ENCODE measurements at places on chromosomes 2 and 18. TPM values are rescaled to one million over a fixed set of nuclear protein-coding genes. Genes with fewer than 3 reads are reported as not detected.

- H3K27me3 ChIP-seq = no peaks in the 10 kb centered on the region
- H3K36me3 ChIP-seq = no peaks in the 10 kb centered on the region
- no peak for DNase-seq
- no peak overlapping the region for H3K27ac ChIP-seq
- no peak overlapping the region for H3K4me3 ChIP-seq
These were observed 98.2 kb downstream of the SOCS6 start for GRCh38 chr18:70387027-70387426.

GRCh38 chr2:237591141-237591881, 777 bp upstream of the RAB17 start:
- no peak overlapping the region for H3K4me3 ChIP-seq
- H3K27me3 ChIP-seq = no peaks in the 10 kb centered on the region
- no peaks in the 10 kb centered on the region for H3K36me3 ChIP-seq
- DNase-seq = peak; percentile 76
- peak overlapping the region; percentile 89 for H3K27ac ChIP-seq
- H3K4me1 ChIP-seq = peaks cover 29% of the 10 kb centered on the region

GRCh38 chr2:39494784-39495251, 57.7 kb upstream of the MAP4K3 start:
- H3K4me3 ChIP-seq = no peak overlapping the region
- peaks cover 9% of the 10 kb centered on the region for H3K4me1 ChIP-seq
- H3K36me3 ChIP-seq = no peaks in the 10 kb centered on the region
- H3K27ac ChIP-seq = no peak overlapping the region
- no peak for DNase-seq

DNA sequence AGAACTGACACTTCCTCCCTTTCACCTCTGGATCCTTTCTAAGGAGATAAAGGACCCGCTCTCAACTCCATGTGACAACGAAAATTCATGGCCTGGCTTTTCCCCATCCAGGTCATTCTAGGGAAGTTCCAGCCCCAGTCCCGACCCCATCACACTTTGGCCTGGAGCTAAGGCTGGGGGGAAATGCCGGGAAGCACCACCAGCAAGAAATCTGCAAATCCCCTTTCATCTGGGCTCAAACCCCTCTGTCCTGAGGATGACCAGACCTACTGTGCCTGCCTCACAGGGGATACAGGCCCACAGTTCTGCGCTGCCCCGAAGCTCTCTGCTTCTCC, 1.3 kb downstream of the SIX2 start:
- DNase-seq = no peak
- no peaks in the 10 kb centered on the region for H3K36me3 ChIP-seq
- H3K27ac ChIP-seq = no peak overlapping the region
- H3K4me3 ChIP-seq = peak overlapping the region; percentile 50
- peaks cover 76% of the 10 kb centered on the region for H3K27me3 ChIP-seq
- H3K4me1 ChIP-seq = peaks cover 42% of the 10 kb centered on the region

DNA sequence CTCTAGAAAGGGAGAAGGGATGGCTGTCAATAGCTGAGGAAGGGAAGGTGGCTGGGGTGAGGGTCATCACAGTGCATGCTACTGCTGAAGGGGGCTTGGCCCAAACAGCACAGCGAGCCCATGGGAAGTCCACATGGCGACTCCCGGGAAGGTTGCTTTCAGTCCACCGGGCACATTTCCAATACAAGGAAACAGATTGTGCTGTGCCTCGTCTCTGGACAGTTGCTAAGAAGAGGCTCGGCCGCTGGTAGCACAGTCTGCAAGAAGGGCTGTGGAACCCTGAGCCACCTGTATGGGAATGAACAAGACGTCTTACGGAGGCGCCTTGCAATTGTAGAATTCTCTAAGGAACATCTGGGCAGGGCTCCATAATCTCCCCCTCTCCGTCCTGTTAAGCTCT, 123.1 kb downstream of the CELF4 start:
- DNase-seq = no peak
- H3K36me3 ChIP-seq = no peaks in the 10 kb centered on the region
- no peaks in the 10 kb centered on the region for H3K4me1 ChIP-seq
- H3K27me3 ChIP-seq = no peaks in the 10 kb centered on the region
- no peak overlapping the region for H3K27ac ChIP-seq

DNA sequence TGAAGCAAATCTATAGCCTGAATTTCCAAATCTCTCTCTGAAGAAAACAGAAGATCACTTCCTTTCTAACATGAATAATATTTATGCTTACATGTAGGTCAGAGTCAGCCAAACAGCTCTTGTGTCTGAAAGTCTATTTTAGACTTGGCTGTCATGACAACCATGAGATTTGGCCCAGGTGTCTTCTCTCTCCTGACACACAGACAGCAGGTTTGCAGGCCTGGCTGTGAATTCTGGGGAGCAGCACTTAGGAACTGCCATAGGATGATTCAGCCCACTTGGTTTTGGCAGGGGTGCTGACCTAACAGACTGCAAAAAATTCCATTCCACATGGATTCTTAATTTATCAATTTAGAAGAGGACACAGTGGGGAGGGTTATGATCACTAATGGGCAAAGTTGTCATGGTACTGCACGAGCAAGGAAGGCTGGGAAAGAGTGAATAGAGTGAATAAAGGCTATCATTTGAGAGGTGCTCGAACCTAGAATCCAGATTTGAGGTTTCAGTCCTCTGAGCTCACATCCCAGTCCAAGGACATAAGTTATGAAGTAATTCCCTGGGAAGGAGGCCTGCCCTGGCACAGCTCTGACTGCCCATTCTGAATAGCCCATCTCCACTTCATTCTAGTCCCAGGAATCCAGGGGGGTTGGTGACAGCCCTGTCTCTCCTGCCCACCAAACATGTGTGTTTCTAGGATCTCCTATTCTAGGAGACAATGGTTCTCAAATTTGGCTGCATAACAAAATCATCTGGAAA, 453.9 kb upstream of the TRIB2 start:
- H3K36me3 ChIP-seq = no peaks in the 10 kb centered on the region
- no peaks in the 10 kb centered on the region for H3K4me1 ChIP-seq
- no peak overlapping the region for H3K4me3 ChIP-seq
- DNase-seq = no peak
- H3K27me3 ChIP-seq = no peaks in the 10 kb centered on the region
- no peak overlapping the region for H3K27ac ChIP-seq

DNA sequence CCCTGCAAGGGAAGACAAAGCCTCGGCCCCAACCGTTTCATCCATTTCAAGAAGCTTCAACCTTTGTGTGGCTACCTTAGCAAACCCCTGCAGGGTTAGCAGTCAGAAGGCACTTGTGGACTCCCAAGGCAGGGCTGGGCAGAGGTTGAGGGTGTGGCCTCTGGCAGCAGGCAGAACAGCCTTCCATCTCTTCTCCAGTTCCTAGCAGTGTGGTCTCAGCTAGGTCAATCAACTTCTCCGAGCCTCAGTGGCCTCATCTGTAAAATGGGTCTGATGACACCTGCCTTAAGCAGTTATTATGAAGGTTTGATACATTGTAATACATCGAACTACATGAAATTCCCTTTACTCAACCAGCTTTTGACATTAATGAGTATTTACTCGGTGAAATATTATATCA, 6.8 kb upstream of the PRSS56 start:
- H3K27ac ChIP-seq = no peak overlapping the region
- no peaks in the 10 kb centered on the region for H3K36me3 ChIP-seq
- no peak overlapping the region for H3K4me3 ChIP-seq
- no peak for DNase-seq

Gene TDRD15
- 0.07 TPM for total RNA-seq

Gene HOXD13
- not detected for total RNA-seq

Gene CRYBA2
- not detected for total RNA-seq

Measured in upper lobe of left lung (tissue), 6 donors.